ENCODE measurements at places on chromosomes 3 and 15. TPM values are rescaled to one million over a fixed set of nuclear protein-coding genes. Genes with fewer than 3 reads are reported as not detected.

DNA sequence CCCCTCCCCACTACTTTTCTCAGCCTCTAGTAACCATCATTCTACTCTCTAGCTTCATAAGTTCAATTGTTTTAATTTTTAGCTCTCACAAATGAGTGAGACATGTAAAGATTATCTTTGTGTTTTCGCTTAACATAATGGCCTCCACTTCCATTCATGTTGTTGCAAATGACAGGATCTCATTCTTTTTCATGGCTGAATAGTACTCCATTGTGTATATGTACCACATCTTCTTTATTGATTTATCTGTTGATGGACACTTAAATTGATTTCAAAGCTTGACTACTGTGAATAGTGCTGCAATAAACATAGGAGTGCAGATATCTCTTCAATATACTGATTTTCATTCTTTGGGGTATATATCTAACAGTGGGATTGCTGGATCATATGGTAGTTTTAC lies 699.8 kb upstream of the NR2F2 start:
- no peak for DNase-seq

- DNase-seq = no peak
Observed at GRCh38 chr3:172312001-172312400, 136.3 kb downstream of the GHSR start.

GRCh38 chr3:42855547-42856380 lies 19.9 kb downstream of the CYP8B1 start:
- peak; percentile 99 for DNase-seq

Gene SAMD7
- total RNA-seq = not detected

Gene SLC25A36
- 34.6 TPM for total RNA-seq
